CD8-positive, alpha-beta T cell (primary cell): ENCODE measurements at places on chromosomes 3 and 15.

GRCh38 chr3:184604039-184604601 is 42.5 kb downstream of the EPHB3 start:
- no peak for DNase-seq

DNA sequence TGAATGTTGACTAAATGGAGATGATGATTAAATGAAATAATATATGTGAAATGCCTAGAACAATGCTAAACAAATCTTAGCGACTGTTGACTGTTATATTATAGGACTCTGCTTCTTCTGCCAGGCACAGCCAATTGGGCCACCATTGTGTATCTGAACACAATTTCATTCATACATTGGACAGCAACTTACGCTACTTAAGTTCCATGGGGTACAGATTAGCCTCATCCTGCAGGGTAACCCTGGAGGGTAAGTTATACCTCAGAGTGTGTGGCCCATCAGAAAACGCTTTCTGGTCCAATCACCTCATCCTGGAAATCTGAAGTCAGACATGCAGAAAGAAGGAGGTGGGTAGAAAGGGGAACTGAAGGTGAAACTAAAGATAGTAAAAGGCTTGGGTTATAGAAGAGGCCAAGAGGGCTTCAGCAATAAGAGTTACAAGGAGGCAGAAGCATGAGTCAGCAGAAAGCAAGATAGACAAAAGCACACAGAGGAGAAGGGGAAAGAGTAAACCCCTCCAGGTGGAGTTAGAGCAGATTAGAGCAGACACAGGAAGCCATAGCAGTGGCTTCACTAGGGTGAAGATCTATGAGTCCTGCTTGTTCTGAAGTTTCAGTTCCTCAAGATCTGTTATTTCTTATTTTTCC is 119.3 kb upstream of the SLC24A5 start:
- DNase-seq = no peak

DNA sequence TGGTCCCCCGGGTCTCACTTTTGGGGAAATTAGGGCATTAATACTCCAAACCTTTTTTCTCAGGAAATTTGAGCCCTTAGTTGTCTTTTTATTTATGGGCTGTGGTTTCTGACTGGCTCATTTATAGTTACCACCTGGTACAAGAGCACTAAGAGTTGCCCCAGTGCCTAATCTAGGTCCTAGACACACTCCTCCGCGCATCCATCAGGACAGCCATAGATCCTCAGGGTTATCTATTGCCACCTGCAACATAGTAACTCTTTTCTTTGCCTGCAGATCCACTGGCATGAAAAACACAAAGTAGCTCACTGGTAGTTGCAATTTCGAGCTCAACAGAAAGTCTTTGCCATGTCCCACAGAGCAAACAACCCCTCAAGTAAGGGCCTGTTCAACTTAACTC is 576.4 kb upstream of the ROBO2 start:
- no peak for DNase-seq

DNA sequence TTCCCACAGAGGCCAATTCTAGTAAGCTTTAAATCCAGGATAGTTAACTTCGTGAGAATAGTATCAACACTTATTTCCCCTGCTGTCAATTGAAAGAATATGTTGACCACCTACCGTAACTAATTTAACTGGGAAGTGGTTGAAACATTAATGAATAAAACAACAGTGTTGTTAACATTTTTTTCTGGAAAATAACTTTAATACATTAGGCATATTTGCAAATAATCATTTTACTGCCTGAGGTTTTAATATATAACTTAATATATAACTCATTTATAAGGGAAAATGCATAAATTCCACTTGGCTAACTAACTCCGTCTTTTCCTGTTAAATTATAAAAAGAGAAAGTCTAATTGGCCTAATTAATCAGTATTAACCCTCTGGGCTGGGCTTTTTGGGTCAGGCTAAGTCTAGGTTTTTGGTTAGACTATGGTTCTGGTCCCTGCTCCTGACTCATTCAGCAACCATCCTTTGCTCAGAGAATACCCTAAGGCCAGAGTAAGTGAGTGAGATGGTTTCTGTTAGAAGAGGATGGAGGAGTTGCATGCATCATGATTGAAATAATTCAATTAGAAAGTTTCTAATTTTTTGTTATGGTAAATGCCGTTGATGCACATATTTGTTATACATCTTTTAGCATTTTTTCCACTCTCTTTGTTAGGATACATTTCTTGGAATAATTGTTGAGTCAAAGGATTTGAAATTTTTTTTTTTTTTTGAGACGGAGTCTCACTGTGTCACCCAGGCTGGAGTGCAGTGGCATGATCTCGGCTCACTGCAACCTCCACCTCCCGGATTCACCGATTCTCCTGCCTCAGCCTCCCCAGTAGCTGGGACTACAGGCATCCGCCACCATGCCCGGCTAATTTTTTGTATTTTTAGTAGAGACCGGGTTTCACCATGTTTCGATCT is 10.8 kb upstream of the SKIL start:
- DNase-seq = no peak

DNA sequence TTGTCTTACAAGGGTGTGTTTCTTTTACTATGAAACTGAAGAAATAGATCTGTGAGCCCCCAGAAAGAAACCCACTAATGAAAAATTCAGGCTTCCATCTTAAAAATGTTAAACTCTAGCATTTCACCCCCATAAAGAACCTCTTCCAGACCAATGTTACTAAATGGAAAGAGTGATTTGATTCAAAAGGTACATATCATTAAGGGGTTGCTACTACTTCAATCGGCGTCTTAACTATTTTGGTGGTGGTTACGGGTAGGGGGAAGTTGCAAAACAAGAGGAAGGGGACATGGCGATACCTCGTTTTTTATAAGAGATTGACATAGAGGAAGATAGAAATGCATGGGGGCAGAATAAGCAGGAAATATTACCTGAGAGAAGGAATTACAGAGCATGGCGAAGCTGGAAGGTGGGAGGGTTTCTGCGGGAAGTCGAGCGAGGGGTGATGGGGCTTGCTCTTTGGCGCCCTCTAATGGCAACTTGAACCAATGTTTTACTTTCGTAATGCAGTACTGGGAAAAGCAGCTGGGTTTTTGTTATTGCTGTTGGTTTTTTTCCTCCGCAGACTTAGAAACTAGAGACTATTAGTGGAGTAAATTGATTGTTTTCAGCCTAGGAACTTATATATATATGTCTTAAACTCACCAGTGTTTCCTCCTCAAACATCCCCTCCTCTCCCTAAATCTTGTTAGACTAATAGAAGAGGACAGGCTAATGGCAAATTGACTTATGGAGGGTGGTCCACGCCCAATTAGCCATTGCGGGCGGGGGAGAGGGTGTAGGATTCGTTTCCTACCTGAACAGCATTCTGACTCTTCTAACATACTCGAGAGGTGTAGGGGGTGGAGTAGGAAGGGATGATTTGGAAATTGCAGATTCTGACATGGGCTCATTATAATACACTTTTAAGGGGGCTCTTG is 11.3 kb upstream of the SOX2 start:
- peak; percentile 18 for DNase-seq

DNA sequence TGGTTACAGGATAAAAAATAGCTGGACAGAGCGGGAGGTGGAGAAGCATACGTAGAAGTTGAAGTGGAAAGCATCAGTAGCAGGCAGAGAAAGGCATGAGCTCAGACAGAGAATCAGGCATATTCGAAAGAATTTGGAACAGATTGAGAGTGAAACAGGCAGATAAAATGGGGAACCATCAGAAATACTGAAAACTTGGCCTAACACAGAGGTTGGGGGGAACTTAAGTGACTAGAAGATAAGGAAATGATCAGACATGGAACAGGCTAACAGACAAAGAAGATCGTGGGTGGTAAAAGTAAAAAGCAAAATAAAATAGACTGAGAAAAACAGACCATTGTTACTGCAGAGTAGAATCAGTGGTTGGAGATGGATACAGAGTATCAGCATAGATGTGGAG is 32.9 kb downstream of the GTF2E1 start:
- DNase-seq = no peak

DNA sequence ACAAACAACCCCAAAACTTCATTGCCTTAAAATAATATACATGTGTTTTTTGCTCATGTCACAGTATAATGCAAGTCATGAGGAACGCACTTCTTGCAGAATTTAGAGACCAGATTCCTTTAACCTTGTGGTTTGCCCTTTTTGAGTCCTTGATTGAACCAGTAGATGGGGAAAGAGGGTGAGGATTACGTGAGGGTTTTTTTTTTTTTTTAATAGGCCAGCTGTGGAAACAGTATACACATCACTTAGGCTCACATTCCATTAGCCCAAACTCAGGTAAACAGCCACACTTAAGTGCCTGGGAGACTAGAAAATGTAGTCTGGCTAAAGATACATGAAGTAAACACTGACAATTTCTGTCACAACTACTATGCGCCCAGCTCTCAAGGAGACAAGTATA is 114.9 kb upstream of the MLF1 start:
- DNase-seq = no peak
